ENCODE measurements at places on chromosomes 7 and 10.

GRCh38 chr7:21334906-21335305 is 93.0 kb upstream of the SP4 start:
- DNase-seq: no peak

GRCh38 chr7:157630301-157630853 is 293.6 kb downstream of the DNAJB6 start:
- no peak for DNase-seq

- DNase-seq: no peak
These were observed 53.9 kb upstream of the PAPSS2 start for GRCh38 chr10:87605628-87606251.

GRCh38 chr7:84548366-84549365 is 354.1 kb upstream of the SEMA3A start:
- DNase-seq: no peak

- DNase-seq: peak; percentile 23
These were observed 32.4 kb upstream of the MTPN start for GRCh38 chr7:136009488-136010079.

GRCh38 chr10:45675388-45675787 is 2.8 kb upstream of the ZFAND4 start:
- DNase-seq: no peak

- DNase-seq: no peak
These were observed 26.8 kb upstream of the CALCR start for GRCh38 chr7:93601363-93601762.

- no peak for DNase-seq
These were observed 129.9 kb upstream of the ZNF804B start for GRCh38 chr7:88629559-88629958.

- DNase-seq: no peak
These were observed 95.9 kb upstream of the AUTS2 start for GRCh38 chr7:69502358-69502757.

DNA sequence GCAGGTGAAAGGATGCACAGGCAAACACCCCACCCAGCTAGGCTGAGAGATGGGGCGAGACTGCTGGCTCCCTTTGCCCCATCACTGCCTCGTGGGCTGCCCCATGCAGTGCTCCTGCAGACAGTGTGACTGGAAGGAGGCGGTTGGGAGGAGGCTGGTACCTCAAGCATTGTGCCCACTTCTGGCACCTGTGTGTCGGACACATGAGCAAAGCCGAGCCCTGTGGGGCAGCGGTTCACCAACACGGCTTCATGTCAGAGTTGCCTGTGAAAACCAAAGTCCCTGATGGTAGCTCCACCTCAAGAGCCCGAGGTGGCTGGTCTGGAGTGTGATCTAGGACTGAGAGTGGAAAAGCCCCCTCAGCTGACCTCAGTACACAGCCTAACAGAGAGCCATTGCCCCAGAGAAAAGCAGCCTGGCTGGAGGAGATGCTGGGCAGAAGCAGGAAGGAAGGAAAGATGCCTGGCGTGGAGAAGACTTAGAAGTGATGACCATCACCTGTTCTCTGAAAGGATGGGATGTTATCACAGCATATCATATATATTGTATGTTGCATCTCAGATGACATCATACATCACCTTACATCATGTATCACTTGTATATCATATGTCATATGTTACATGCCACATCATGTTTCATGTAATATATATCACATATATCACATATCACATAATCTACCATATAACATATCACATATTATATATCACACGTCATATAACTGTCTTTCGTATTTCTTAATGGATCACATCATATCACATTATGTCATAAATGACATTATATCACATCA is 75.6 kb downstream of the ADCY1 start:
- no peak for DNase-seq

DNA sequence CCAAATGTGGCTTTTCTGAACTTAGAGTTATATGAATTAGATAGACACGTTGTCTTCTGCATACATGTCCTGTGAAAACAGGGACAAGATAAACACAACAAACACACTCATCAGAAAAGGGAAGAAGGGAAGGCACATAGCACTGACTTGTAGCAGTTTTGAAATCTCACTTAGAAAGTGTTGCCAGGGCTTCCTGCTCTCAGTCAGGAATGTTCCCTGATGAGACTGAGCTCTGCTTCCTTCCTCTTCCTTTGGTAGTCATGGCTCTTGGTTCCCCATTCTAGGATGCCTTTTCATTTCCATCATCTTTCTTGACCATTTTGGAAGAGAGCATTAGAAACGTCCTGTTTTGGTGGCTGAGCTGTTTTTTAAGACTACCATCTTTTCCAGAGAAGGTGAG is 233.8 kb upstream of the LYZL1 start:
- no peak for DNase-seq

Measured in activated CD4-positive, alpha-beta T cell treated with anti-CD3 and anti-CD28 coated beads, Interleukin-2, amount 50 U/mL, for 24 hours (primary cell).